ENCODE measurements at places on chromosomes 2 and 18.

- no peak for DNase-seq
Observed at GRCh38 chr2:172108587-172108930, 5.9 kb upstream of the DLX2 start.

GRCh38 chr2:128427413-128427755, 108.7 kb upstream of the HS6ST1 start:
- no peak for DNase-seq

GRCh38 chr2:105290981-105291660, 38.4 kb downstream of the TGFBRAP1 start:
- DNase-seq = no peak

DNA sequence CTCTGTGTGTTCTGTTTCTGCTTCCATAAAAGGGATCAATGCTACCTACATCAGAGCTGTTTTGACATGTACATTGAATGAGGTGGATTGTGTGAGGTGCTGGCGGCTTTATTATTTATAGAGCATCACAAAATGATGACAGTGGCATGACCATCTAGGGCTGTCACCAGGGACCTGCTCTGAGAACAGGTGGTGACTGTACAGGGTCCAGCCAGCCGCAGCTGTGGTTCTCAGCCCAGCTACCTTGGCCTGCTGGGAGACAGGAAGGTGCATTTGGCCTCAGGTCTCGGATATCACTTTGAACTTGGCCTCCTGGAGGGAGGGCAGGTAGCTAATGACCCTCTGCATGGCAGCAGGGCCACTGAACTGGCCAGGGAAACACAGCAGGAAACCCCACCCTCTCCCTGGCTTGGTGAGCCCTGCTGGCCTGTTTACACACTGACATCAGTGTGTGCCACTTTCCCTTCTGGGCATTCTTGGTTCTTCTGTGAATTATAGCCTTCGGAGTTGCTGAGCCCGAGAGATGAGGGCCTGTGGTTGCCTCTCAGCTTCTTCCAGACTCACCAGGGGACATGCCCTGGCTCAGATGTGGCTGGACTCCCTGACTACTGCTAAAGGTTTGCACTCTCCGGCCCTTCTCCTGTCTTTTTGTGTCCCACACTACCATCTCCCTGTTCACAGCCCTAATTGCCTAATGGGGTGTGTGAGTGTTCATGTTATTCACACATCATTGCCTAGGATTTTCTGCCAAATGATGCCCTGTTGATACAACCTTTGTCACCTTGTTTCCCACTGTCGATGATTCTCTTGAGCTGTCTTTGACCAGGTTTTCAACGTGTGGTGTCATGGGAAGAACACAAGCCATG, 109.2 kb upstream of the RAB12 start:
- no peak for DNase-seq

DNA sequence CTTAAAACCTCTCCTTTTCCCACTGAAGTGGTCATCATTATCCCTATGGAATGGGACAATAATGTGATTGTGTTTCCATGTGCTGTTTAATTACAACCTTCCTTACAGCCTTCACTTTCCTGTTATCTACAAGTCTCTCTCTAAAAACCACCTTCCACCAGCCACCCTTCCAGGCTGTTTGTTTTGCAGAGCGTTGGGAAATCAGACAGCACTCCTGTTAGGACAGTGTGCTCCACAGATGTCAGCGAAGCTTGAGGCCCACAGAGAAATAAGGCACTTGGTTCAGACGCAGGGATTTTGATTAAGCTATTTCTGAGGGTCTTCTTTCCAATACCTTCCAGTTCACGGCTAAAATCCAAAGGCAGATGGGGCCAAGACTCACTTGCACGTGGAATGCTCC, 32.3 kb upstream of the ASPRV1 start:
- DNase-seq = no peak

- no peak for DNase-seq
Observed at GRCh38 chr2:28558158-28558820, 62.4 kb downstream of the PLB1 start.

DNA sequence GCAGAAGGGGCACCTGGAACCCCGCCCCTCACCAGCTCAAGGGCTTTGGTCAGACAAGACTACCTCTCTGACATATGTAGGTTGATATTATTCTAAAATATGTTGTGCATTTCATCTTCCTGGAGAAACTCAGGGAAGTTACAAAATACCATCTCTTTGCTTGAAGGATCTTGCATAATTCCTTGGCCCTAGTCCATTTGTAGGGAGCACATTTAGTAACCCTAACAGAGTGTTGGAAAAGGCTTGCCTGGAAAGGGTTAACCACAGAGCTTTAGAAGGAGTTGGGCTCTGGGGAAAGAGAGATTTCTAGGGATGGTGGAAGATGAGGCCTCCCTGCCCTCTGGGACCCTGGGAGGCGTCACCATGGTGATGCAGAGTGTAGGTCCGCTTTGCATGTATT, 143.0 kb upstream of the SLC1A4 start:
- DNase-seq = no peak

DNA sequence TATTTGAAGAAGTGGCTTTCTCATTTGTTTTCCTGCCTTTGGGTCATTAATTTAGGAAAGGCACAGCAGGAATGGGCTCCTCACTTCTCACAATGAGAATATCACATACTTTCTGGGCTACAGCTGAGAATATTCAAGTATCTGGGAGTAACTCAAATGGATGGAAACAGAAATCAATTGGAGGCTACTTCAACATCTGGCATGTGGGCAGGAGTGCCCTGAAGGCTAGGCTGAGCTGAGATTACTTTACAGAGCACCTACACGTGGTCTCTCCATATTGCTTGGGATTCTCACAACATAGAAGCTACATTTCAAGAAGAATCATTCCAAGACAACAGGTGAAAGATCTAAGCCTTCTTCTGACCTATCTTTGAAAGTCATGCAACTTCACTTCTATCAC, 325.4 kb downstream of the PID1 start:
- DNase-seq = no peak

- DNase-seq = peak; percentile 68
Observed at GRCh38 chr2:98020992-98021713, 25.4 kb upstream of the TMEM131 start.

DNA sequence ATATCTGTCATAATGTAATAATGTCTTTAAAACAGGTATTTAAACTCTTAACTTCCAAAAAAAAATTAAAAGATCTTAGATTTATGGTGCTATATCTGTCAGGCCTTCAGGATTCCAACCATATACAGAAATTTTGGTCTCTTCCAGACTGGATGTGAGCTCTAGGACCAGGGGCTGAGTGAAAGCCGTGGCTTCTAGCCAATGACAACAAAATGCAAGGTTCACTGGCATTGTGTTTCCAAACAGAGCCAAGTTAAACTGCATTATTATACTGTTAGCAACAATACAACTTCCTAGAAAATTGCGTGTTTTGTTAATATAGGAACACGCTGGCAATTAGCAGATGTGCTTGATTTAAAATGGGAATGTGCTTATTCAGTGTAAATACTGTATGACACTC, 809.8 kb upstream of the SOX11 start:
- no peak for DNase-seq

- no peak for DNase-seq
Observed at GRCh38 chr2:54490863-54491262, 34.7 kb downstream of the SPTBN1 start.

DNA sequence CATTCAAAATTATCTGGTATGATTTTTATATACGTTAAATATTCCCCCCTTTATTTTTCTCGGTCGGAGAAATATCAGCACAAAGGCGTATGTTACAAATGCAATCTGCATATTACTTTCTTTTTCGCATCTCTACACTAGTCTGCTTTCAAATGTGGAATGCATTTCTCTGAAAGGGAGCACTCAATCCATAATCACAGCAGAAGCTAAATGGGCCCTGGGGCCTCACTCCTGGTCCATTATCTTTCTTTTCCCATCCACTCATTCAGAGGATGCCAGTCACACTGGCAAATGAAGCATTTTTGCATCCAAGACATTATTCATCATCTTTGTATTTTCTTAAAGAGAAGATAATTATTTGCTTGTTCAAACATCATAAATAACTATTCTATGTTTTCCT, 295.2 kb upstream of the LRP1B start:
- DNase-seq = no peak

- no peak for DNase-seq
Observed at GRCh38 chr18:77106331-77106730, 26.3 kb downstream of the MBP start.

DNA sequence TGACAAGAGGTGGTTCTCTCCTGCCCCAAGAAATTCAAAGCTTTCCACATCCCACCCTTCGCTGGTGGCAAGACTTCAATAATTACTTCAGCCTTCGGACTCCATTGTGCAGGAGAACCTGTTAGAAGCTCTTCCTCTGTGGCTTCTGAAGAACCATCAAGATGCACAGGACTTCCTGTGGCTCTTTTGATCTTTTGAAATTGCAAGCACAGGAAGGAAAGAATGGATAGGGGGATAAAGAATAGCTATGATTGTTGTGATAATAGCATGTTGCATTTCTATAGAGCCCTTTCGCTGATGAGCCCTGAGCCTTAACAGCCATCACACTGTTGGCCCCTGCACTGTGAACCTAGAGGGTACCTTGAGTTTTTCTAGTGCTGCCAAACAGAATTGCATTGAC, 7.4 kb downstream of the EPAS1 start:
- no peak for DNase-seq

GRCh38 chr2:229445501-229446211, 174.6 kb upstream of the PID1 start:
- no peak for DNase-seq

- no peak for DNase-seq
Observed at GRCh38 chr18:6058941-6059340, 163.6 kb upstream of the TMEM200C start.

GRCh38 chr2:135773917-135774316, 32.3 kb downstream of the UBXN4 start:
- DNase-seq = no peak

- no peak for DNase-seq
Observed at GRCh38 chr18:11981192-11981542, at the start of gene IMPA2. IMPA2 (plus strand) TSS chr18:11981507; CDS start chr18:11981670, 163 bp downstream.

DNA sequence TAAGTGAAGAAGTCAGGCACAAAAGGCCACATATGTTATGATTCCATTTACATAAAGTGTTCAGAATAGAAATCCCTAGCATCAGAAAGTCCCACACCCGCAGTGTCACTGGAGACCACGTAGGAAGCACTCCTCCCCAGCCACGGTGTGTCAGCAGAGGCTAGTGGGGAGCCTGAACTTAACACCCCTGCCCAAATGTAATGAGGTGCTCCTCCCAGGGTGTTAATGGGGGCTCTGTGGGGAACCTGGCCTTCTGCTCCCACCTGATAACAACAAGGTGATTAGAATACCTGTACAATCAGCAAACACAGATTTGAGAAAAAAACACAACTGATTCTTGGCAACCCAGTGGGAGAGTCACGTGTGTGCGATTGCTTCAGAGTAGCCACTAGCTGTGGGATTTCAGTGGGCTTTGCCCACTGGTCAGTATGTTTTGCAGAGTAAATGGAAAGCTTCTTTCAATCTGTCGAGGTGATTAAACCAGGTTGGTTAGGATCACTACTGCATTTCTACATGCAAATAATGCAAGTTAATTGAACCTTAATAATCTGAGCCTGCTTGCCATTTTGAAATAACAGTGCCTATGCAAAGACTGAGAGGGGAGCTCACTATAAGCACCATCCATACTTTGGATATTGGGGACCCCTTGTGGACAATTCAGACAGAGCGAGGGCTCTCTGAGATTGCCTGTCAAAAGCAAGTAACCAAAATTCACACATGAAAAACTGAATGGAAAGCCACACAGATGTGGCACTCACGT, 20.6 kb upstream of the ATRAID start:
- peak; percentile 43 for DNase-seq

Data from colonic mucosa (tissue), 4 donors.